ENCODE measurements at places on chromosomes 5 and 9.

- no peak for DNase-seq
Observed at GRCh38 chr5:63025679-63026078, 447.1 kb downstream of the LRRC70 start.

DNA sequence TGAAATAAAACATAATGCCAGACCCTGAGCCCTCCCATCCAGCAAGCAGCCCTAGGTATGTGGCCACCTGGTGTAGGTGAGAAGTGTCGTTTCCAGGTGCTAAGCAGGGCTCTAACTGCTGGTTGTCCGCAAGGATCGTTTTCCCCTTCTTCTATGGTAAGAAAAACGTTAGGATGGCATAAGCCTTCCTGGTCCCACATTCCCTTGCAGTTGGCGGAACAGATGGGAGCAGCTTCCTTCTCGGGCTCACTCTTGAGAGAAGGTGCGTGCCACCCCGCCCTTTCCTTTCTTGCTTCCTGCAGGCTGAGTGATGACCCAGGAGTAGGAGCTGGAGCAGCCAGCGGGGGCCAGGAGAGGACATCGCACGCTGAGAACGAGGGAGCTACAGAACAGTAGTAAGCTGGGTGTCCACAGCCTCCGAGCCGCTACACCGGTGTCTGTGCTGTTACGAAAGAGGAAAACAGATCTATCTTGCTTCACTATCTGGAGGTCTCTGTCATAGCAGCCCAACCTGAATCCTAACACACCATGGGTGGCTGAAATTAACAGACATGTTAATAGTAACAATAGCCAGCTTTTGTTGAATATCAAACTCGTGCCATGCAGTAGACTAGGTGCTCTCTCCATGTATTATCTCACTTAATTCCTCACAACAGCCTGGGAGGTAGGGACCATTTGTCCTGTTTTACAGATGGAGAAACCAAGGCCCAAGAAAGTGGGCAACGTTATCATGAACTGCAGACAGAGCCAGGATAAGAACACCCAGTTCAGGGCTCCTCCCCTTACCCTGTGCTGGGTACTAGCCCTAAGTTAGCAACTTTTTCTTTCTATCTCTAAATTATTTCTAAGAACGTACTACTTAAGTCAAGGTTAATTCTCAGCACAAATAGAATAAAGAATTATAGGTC, 139.8 kb downstream of the COL23A1 start:
- no peak for DNase-seq

GRCh38 chr9:83956086-83956435, 24.0 kb downstream of the HNRNPK start:
- DNase-seq, result no peak

- DNase-seq, result no peak
Observed at GRCh38 chr5:150153957-150154617, 1.6 kb downstream of the PDGFRB start.

DNA sequence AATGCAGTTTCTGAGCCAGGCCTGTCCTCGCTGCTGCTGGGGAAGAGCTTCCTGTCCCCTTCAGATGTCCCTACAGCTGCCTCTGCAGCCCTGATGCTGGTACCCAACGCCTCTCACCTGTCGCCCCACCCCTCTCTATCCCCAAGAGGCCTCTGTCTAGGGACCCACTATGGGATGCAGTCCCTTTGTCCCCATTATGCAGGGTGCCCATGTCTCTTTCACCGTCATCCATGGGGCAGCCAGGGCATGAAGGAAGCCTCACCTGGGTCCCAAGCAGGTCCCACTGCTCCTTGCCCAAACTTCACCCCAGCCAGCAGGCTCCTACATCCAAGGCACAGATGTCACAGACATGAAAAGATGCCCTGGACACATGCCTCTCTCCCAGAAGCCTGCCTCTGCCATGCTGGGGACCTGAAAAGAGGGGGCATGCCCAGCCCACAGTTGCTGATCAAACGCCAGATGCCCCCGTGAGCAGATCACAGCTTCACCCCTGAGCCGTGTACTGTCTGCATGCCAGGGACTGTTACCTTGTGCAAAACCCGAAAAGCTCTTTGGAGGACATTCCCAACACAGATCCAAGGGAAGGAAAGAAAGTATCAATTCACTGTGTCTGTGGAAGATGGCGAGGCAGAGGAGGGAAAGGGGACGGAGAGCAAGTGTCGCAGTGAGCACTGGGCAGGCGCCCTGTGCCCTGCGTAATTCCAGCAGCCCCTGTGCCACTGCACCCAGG, 81.0 kb downstream of the ADAMTS2 start:
- no peak for DNase-seq

GRCh38 chr5:175680020-175680419, 22.1 kb downstream of the HRH2 start:
- no peak for DNase-seq
